T-helper 1 cell (primary cell): ENCODE measurements at places on chromosomes 3 and 15.
A peak's percentile ranks its signal among the peaks of the same experiment; 100 is the strongest.

- no peak for DNase-seq
Observed at GRCh38 chr3:13888576-13888975, 8.7 kb upstream of the WNT7A start.

GRCh38 chr3:66017084-66017483 lies 21.6 kb downstream of the MAGI1 start:
- no peak for DNase-seq

- DNase-seq, result no peak
Observed at GRCh38 chr3:182294256-182294655, 499.0 kb upstream of the ATP11B start.

DNA sequence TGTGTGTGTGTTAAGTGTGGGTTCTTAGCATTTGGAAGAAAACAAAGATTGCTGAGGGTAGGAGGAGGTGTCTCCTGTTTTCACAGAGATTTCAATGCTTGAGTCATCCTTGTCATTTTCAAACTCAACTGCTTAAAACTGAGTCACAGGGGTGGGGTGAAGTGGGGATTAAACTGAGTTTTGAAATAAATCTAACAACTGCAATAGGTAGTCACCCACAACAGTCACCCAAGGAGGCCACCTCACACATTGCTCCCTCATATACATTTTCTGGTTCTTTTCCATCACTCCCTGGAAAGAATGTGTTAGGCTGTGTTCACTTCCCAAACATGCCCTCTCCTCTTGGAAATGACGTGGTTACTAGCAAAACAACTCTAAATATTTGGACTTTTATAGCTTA lies 187.7 kb upstream of the CMC1 start:
- no peak for DNase-seq

DNA sequence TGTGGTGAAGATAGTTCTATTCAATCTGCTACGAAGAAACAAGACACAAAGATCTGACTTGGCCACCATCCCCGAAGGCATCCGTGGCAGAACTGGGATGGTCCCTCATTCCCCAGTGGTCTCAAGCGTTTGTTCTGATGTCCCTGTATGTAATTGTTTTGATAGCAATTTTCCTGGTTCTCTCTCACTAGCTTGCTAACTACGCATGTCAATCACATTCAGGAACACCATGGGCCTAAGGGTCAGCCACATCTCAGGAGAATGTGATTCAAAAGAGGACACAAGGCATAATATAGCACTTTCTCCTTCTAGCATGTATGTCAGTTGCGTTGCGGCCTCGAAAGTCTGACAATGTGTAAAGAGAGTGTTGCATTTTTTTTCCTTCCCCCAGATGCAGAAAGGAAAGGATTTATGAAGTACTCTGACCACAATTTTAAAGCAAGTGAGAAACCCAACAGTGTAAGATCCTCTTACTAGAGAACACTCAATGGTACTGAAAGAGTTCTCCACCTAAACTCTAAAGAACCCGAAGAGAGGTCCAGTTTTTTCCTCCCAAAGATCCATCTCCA lies 32.0 kb upstream of the TCF12 start:
- DNase-seq, result no peak

- no peak for DNase-seq
Observed at GRCh38 chr3:154668187-154668586, 238.2 kb upstream of the GPR149 start.

GRCh38 chr3:11719406-11720303 lies 75.9 kb upstream of the VGLL4 start:
- peak; percentile 45 for DNase-seq

DNA sequence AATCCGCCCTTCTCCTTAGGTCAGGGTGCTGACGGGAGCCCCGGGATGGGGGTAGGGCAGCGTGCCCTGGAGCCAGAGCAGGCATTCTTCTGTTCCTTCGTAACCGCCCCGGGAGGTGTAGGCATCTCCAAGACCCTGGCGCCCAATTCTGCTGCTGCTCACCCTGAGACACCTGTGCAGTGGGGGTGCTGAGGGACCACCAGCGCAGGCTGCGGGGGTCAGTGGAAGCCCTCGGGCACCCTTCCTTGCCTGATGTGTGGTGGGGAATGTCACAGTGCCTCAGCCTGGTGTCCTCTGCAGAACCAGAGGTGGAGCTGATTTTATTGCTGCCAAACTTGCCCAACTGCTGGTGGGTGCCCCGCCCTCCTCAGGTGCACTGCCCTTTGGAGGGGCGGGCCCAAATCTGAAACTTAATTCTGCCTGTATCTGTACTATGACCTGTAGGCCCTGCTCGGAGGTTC lies 7.3 kb downstream of the CSK start:
- peak; percentile 36 for DNase-seq

- DNase-seq, result no peak
Observed at GRCh38 chr3:155656466-155656865, 88.4 kb downstream of the PLCH1 start.

GRCh38 chr15:86735247-86736040 lies 655.8 kb downstream of the AGBL1 start:
- no peak for DNase-seq

- no peak for DNase-seq
Observed at GRCh38 chr15:90459368-90459767, 70.4 kb upstream of the CRTC3 start.

GRCh38 chr15:66124651-66125050 lies 128.9 kb downstream of the MEGF11 start:
- DNase-seq, result no peak

GRCh38 chr15:74599156-74599555 lies 16.5 kb upstream of the CLK3 start:
- no peak for DNase-seq

DNA sequence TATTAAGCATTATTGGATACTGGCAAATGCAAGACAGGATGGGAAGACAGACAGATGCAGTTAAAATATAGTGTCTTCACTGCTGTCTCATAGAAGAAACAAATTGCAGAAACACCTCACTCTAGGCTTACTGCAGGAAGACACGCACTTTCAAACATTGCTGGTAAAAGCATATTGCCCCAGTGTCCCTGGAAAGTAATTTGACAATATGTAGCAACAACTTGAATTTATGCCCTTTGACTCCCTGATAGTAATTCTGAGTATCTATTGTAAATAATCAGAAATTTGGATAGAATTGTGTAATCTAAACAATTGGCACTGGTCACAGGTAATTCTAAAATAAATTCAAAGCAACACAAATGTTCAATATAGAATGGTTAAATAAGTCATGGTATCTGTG lies 62.0 kb downstream of the MSL2 start:
- no peak for DNase-seq

GRCh38 chr3:127388427-127388826 lies 100.6 kb upstream of the PRR20G start:
- DNase-seq, result no peak

- no peak for DNase-seq
Observed at GRCh38 chr3:94065819-94066480, 3.1 kb downstream of the NSUN3 start.

GRCh38 chr3:49803465-49804140 lies 542 bp downstream of the INKA1 start:
- DNase-seq, result peak; percentile 48

DNA sequence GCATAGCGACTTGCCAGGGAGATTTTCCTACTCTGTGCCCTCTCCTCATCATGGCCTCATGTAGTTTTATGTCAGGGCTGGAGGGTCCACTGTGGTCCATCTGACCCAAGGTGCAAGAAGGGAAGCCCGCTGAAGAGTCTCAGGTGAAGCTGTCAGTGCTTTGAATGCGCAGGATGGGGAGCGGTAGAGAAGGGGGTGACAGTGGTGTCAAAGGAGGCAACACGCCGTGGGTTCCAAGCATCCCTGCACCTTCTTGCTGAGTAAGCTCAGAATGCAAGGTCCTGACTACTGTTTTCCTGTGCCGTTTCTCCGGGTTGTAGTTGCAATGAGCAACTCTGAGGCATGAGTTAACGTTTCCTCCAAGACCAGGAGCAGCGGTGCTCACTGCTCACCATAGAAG lies 44.9 kb upstream of the RAB6B start:
- no peak for DNase-seq

- DNase-seq, result no peak
Observed at GRCh38 chr15:62515696-62516395, 350.8 kb upstream of the C2CD4B start.

GRCh38 chr15:26065723-26066122 lies 202.6 kb upstream of the ATP10A start:
- DNase-seq, result no peak

- DNase-seq, result no peak
Observed at GRCh38 chr3:39409514-39410136, 3.1 kb downstream of the RPSA start.

DNA sequence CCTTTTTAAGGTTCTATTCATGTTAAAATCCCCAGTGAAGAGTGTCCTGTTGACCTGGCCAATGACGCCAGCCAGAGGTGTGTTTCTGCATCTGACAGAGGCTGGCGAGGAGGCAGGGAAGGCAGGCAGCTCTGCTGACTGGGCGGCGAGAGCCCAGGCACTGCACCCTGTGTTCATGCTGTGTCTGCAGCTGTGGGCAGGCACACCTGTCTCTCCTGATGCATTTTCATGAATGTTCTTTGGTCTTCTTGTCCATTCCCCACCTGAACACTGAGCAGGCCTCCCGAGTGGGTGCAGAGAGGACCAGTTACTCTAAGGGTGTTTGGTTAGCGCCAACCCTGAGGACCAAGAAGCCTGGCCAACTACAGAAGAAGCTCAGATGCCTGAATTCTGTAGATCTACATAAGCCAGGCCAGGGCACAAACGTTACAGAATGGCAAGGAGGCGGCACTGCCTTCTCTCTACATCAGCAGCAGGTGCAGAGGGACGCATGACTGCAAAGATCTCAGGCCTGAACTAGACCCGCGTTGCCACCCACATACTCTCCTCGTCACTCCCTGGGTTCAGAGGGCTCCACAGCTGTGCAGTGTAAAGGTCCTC lies 233.7 kb downstream of the OCA2 start:
- DNase-seq, result no peak

- no peak for DNase-seq
Observed at GRCh38 chr15:47885920-47886319, 168.6 kb downstream of the SEMA6D start.

- no peak for DNase-seq
Observed at GRCh38 chr3:194756791-194757325, 71.2 kb downstream of the FAM43A start.

- no peak for DNase-seq
Observed at GRCh38 chr15:94704946-94705345, 473.6 kb downstream of the MCTP2 start.

DNA sequence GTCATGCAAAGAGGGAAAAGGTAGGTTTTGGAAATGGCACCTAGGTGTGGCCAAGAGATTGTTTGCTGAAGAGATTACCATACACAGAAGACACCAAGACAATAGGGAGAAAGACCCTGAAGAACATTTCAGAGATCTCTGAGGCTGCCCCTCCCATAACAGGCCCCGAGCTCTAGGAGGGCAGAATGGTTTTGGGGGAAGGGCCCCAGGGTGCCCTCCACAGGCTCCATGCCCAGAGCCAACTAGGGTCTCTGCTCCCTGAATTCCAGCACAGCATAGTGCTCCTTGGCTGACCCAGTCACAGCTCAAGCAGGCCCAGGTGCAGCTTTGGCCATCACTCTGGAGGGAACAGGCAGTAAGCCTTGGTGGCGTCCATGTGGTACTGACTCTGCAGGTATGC lies 163.9 kb downstream of the RAB11A start:
- DNase-seq, result no peak

DNA sequence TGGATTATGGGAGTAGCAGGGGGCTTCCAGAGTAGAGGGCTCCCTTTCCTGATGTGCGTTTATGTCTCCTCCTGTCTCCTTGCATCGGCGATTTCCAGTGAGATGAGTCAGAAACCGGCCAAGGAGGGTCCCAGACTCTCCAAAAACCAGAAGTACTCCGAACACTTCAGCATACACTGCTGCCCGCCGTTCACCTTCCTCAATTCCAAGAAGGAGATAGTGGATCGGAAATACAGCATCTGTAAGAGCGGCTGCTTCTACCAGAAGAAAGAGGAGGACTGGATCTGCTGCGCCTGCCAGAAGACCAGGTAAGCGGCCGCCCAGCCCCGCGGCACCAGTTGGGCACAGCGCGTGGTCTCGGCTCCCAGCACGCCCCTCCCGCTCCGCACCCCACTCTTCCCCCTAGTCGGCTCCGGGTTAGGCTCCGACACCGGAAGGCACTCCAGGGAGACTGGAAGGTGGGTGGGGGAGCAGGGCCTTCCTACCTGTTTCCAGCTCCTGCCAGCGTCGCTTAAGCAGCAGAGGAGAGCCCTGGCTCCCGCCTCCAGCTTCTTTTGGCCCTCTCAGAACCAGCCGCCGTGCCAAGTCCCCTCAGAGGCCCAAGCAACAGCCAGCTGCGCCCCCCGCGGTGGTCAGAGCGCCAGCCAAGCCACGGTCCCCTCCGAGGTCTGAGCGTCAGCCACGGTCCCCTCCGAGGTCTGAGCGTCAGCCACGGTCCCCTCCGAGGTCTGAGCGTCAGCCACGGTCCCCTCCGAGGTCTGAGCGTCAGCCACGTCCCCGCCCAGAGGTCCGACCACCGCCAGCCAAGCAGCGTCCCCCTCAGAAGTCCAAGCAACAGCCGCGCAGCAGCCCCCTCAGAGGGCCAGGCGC lies 34.7 kb downstream of the MOBP start:
- DNase-seq, result no peak

GRCh38 chr15:84794162-84794547 lies 23.0 kb upstream of the ALPK3 start:
- DNase-seq, result no peak

DNA sequence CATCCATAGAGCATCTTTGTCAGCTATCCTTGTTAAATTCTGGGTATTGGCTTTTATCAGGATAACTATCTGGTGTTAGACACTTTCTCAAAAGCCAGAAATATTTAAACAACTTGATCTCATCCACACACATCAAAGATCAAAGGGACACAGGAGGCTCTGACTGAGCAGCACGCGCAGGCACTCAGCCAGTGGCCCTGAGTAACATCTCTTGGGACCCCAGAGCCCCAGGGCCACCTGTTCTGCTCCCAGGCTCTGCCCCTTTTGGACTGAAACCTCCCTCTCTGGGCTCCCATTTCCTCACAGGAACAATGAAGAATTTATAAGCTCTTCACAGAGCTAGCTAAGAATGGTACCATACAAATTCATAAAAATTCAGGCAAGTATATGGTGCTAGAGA lies 16.1 kb downstream of the ATP10A start:
- DNase-seq, result no peak

DNA sequence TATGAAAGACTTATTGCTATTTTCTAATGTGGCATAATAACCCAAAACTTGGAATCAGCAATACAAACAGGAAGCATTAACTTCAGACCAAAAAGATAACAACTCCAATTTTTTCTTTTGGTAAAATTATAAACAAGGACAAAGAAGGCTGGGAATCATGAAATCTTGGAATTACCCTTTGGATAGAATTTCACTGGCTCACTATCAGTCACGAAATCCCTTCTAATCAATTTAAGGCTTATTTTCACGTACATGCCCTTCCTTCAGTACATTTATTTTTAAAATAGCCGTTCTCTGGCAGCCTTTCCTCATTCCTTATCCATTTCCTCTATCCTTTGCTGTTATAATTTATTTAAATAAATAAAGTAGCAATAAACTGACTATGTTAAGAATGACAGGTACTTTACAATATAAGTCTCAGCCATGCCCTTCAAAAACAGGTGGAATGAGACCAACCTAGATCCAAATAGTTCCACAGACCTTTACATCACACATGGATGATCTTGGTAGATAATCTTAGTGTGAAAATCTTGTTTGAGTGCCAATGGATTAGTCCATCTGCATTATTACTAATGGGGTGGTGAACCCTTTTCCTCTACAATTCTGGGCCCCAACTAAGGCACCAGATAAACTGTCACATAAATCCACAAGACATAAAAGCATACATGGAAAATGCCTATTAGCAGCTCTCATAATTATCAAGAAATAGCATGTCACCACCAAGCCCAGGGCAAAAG lies 38.9 kb downstream of the ABI3BP start:
- DNase-seq, result no peak

GRCh38 chr3:47455806-47456452 lies 19.8 kb downstream of the SCAP start:
- DNase-seq, result no peak

GRCh38 chr3:69058180-69058946 lies 6.2 kb upstream of the TMF1 start:
- DNase-seq, result no peak
